T1000 (cell line): ENCODE measurements at places on chromosomes 1 and 21.

DNA sequence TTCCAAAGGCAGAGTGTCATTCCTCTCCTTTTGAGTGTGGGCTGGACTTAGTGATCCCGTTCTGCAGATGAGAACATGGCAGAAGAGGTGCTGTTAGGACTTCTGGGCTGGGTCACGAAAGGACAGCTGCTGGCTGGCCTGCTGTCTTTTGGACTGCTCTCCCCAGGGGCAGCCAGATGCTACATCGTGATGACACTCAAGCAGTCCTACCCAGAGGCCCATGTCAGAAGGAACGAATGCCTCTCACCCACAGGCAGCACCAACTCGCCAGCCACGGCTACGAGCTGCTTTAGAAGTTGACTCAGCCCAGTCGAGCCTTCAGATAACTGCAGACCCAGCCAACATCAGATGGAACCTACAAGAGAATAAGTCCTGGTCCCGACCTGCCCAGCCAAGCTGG is 156.5 kb downstream of the KCNJ6 start:
- no peak for DNase-seq

- no peak for DNase-seq
These were observed 364.0 kb downstream of the RGS7 start for GRCh38 chr1:240993004-240993403.

DNA sequence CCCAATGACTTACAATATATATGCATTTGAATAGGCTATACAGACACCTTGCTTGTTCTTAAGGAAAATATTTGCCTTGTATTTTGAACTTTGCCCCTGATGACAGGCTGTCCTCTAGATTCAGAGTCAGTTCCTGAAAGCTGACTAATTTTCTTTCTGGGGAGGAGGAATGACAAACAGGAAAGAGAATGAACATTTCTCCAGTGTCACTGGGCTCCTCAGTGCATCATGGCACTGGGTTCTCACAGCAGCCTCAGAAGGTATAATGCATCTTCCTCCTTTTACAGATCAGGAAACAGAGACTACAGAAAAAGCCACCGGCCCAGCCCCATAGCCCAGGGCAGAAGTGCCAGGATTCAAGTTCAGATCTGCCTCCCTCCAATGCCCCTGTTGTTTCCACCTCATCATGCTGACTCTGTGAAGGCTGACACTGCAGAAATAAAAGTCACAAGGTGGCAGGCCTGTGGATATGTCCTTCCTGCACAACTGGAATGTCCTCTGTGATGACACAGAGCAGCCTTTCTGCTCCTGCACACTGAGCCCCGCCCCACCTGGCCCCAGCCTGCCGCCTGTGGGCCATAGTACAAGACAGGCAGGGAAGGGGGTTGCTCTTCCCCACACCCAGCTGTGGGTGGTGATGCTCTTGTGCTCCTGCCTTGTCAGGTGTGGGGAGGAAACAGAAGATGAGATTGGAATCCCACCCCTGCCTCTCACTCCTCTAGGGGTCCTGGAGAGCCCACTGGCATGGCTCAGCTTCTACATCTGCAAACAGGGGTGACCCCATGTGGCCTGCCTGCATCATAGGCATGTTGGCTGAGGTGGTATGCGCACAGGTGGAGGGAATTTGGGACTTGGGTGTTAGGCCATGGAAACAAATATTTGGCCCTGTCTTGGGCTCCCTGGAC is 6.4 kb downstream of the TTC22 start:
- no peak for DNase-seq

DNA sequence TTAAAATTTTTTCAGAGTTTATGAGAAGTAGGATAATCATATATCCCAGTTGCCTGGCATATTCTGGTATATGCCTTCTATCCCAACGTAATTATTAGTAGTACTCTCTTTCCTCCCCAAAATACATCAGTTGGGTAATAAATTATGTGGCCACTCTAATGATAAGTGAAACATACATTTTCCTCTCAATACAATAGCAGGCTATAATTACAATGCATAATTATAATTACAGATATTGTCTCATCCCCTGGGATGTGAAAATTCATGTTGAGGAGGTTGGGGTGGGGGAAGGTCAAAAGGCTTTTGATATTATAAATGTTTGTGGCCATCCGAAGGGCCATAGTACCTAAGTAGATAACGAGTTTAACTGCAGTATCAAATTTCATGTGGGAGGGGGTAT is 277.1 kb downstream of the ST6GALNAC3 start:
- DNase-seq, result no peak

DNA sequence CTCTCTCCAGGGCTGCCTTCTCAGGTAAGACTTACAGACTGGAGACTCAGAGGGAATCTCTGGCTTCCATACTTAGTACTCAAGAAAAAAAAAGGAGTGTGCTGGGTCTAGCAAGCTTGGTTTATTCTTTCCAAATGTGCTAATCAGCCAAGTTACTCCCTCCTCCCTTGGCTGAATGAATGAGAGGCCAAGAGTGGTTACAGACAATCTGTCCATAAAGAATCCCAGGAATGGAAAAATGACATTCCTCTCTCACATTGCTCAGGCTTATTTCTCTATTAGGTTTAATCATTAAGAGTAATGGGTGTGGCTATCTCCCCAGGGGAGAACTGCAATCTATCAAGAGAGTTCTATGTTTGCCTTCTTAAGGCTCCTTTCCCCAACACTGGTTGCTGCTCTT is 547.3 kb upstream of the PLXNA2 start:
- no peak for DNase-seq

- no peak for DNase-seq
These were observed 17.5 kb downstream of the SLC66A1 start for GRCh38 chr1:19329611-19330010.

DNA sequence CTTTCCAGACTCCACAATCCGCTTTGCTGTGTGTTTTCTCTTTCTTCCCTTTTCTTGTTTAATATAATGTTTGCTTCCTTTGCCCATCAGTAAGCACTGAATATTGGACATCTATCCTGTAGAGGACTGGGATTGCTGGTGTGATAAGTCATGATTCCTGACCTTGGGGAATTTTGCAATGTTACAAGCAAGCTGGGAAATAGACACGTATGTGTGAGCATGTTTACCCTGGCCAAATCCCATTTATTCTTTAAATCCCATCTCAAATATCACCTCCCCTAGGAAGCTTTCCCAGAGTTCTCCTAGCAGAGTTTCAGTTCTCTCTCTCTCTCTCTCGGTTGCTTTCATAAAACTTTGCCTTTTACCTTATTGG is 155.3 kb downstream of the ROR1 start:
- DNase-seq, result no peak

GRCh38 chr21:34201481-34201858 is 128.1 kb downstream of the MRPS6 start:
- no peak for DNase-seq

DNA sequence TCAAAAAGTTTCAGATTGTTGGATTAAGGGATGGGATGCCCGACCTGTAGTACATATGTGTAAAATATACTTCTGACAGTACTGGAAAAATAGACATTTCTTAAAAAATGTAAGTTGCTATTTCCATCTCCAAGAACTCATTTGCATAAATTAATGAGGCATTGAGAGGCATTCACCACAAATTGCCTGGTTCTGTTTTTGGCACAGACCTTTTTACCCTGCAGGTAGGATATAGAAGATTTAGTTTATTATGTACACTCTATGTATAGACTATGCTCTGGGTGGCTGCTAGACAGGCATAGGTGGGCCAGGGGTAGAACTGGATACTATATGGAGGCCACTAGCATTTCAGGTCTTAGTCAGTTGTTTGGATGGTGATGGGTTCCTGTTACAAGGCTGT is 8.0 kb downstream of the CCDC17 start:
- no peak for DNase-seq

GRCh38 chr1:99818063-99818699 is 32.0 kb upstream of the AGL start:
- DNase-seq, result no peak

DNA sequence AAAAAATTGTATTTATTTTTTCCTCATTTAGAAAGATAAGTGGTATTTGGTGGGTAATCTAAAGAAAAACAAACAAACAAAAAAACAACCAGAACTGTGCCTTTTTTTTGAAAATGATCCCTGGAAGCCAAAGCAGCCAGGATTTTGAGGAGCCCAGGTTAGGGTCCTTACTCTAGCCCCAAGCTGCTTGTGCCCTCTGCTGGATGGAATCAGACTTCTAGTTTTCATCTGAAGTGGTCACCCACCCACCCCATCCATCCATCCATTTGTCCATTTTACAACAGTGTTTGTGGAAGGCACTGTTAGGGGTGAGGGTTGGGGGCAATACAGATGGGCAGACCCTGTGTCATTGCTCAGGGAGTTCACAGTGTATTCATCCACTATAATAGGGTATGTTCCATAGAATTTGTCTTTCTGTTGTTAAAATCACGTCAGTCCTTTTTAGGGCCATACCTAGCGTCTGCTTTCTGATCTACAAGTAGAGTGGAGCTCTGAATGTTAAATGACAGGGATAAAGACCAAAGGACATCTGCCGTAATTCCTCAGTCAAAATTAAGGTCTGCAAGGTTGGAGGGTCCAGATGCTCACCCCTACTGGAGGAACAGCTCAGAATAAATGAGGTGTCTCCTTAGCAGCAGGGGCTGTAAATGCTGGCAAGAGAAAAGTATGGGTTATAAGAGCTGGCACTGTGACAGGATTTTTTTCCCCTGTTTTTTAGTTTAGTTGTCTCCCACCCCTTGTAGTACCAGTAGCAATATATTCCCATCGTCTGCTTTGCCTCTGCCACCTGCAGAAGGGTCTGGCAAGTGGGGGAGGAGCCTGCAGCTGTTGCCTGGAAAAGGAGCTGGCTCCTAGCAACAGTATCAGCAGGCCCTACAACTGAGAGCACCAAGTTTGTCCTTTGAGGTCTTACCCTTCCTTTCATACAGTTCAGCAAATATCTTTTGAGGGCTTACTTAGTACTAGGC is 3.2 kb downstream of the LRRC42 start:
- DNase-seq, result no peak

GRCh38 chr21:41955516-41955915 is 1.7 kb upstream of the C2CD2 start:
- DNase-seq, result no peak

- no peak for DNase-seq
These were observed 6.3 kb downstream of the HAPLN2 start for GRCh38 chr1:156625436-156626078.

DNA sequence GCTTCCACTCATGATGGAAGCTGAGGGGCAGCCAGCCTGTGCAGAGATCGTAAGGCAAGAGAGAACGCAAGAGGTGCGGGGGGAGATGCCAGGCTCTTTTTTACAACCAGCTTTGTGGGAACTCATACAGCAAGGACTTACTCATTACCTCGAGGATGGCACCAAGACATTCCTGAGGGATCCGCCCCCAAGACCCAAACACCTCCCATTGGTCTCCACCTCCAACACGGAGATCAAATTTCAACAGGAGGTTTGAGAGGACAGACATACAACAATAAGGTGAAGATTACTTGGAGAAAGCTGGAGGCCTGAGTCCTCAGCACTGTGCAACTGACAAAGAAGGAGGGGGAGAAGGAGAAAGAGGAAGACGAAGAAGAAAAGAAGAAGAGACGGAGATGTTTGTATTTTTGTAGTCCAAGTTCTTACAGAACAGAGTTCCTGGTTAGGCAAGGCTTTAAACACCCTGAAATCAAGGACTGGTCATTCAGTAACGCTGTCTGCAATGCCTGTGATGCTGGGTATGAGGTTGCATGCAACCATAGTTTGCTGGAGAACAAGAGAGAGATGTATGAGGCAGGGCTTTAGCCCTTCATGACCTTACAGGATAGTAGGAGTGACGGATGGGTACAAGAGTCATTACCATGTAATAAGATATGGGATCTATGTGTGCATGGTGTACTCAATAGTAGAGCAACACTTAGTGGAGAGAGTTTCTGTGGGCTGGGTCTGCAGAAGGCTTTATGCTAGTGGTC is 19.7 kb upstream of the GALNT2 start:
- no peak for DNase-seq

- DNase-seq, result no peak
These were observed 64.5 kb downstream of the NPHP4 start for GRCh38 chr1:5927506-5928370.

GRCh38 chr1:235022981-235023710 is 105.5 kb downstream of the TOMM20 start:
- DNase-seq, result no peak

DNA sequence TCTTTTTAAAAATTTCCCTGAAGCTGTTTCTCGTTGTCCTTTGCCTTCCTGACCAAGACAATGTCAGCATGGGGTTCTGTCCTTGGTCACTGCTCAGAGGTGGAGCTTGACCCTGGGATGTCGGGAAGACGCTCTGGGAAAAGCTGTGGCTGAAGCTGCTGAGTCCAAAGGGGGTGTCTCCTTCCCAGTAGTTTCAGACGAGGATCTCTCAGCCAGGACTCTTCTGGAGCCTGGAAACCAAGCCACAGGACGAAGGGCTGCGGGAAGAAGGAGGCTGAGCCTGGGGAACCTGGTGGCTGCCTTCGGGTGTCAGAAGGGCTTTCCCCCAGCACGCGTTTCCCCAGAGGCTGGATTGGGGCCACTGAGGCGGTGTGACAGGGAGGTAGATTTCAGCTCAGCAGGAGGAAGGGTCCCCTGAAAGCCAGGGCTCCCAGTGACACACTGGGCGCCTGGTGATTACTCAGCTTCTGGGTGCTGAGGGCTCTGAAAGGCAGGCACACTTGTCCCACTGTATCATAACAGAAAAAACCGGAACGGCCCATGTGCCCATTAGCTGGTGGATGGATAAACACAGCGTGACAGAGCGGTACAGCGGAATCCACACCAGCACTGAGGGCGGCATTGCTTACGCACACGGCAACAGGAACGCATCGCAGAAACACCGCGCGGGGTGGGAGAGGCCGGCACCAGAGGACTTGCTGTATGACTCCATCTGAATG is 5.0 kb upstream of the KRTAP12-1 start:
- DNase-seq, result no peak

- DNase-seq, result no peak
These were observed 36.5 kb upstream of the KCNJ15 start for GRCh38 chr21:38220270-38220737.

GRCh38 chr1:200131551-200132125 is 104.1 kb downstream of the NR5A2 start:
- no peak for DNase-seq

DNA sequence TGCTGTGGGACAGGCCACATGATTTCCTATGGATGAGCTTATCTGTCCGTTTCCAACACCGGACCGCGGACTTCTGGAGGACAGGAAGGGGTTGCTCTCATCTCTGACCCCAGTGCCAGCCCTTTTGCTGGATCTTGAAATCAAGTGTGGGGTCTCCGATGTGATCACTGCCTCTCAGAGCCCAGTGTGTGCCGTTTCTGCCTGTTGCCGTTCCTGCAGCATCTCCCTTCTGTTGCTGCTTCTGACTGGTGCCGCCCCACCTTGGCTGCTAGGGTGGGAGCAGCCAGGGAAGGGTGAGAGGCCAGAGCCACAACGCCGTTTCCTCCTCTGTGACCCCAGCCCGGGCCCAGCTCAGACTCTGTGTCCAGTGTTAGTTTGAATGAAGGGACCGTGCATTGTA is 67.3 kb upstream of the WNT4 start:
- DNase-seq, result no peak

- no peak for DNase-seq
These were observed 323.5 kb downstream of the SIPA1L2 start for GRCh38 chr1:232306269-232306961.

- DNase-seq, result no peak
These were observed 61.6 kb downstream of the KIF14 start for GRCh38 chr1:200558866-200559459.
